Pancreas (tissue), 10 donors: ENCODE measurements at places on chromosomes 7 and 10.

- no peak for DNase-seq
Observed at GRCh38 chr10:53453196-53453595, 680.6 kb upstream of the MBL2 start.

DNA sequence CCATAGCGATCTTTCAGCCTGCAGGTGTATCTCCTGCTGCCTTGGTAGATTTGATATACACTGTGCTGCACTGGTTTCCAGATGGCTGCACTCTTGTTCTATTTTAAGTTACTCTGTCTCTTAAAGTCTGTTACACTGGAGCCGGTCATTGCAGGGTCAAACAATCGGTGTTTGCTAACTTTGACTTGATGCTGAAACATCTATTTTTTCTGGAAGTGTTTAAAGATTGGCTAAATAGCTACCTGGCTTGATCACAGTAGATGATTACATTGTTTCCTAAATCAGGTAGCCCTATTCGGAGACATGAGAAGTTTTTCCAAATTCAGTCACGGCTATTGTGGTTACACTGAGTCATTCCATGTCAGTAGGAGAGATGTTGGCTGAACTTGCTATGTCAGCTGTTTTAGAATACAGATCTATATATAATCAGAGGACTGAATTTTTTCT lies 574.8 kb downstream of the ETV1 start:
- no peak for DNase-seq

- DNase-seq, result no peak
Observed at GRCh38 chr10:33547976-33548375, 213.5 kb upstream of the NRP1 start.

DNA sequence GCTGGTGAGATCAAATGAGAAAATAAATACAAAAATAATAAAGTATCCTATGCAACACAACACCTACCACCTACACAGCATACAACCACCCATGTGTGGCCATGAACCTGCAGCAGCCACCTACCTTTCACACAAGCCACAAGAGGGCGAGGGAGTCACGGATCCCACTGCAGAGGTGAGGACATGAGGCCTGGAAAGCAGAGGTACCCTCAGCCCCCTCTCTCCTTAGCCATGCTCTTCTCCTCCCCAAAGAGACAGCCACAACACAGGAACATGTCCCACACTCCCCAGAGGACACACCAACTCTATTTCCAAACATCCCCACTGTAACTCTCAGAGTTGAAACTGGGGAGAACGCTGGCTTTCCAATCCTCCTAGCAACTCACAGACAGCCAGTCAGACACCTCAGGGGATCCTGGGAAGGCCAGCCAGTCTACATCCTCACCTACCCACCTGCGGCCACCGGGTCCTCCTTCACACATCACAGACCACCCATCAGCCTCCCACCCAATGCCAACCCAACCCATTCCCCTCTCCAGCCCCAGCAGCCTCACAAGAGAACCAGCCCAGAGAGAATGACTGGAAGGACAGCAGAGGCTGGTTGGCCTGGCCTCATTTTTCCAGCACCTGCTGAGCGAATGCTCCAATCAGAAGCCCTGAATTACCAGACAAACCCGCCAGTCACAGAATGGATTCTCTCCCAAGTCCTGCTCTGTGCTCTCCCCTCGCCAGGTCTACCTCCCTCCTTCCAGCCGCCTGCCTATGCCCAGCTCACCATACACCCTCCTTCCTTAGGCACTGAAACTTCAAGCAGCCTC lies 18.4 kb downstream of the DLG5 start:
- no peak for DNase-seq

DNA sequence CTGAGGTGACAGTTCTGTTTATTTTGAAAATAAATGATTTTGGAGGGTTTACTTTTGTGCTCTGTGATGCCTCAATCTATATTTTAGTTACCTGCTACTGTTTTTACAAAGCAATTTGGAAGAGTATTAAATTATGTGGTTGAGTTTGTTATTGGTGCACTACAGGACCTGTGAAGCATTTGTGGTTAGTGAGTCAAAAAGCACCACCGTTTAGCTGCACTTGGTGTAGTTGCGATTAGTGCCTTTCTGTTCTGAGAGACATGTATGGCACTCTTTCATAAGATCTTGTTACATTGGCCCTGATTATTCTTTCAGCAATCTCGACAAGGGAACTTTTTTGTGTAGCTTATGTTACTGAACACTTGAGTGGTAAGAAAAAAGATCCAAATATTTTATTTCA lies 132.2 kb downstream of the BBS9 start:
- no peak for DNase-seq

- DNase-seq, result no peak
Observed at GRCh38 chr10:44725404-44725803, 185.7 kb upstream of the TMEM72 start.

GRCh38 chr7:101944611-101945010 lies 127.2 kb downstream of the CUX1 start:
- DNase-seq, result no peak

GRCh38 chr10:49621561-49621960 lies 7.7 kb downstream of the CHAT start:
- DNase-seq, result no peak

- no peak for DNase-seq
Observed at GRCh38 chr10:62651341-62651740, 153.2 kb upstream of the ADO start.

- DNase-seq, result no peak
Observed at GRCh38 chr10:83654689-83655088, 484.6 kb upstream of the GHITM start.
